ENCODE measurements at places on chromosomes 12 and 14. TPM values are rescaled to one million over a fixed set of nuclear protein-coding genes. Genes with fewer than 3 reads are reported as not detected.
A peak's percentile ranks its signal among the peaks of the same experiment; 100 is the strongest.

GRCh38 chr14:35987731-35988130, 161.6 kb downstream of the BRMS1L start:
- peaks cover 5% of the 10 kb centered on the region for H3K36me3 ChIP-seq
- no peak overlapping the region for H3K4me3 ChIP-seq
- H3K27me3 ChIP-seq = peaks cover 7% of the 10 kb centered on the region
- DNase-seq = no peak

Gene COQ10A
- 5.9 TPM for total RNA-seq

- H3K36me3 ChIP-seq = peaks cover 6% of the 10 kb centered on the region
- DNase-seq = no peak
- no peak overlapping the region for H3K27ac ChIP-seq
Measured at GRCh38 chr12:43789941-43790340, 16.2 kb downstream of the TWF1 start.

Gene DTX3
- 18.4 TPM for total RNA-seq

- no peak overlapping the region for H3K27ac ChIP-seq
- H3K36me3 ChIP-seq = no peaks in the 10 kb centered on the region
- H3K27me3 ChIP-seq = peaks cover 1% of the 10 kb centered on the region
Measured at GRCh38 chr12:2344476-2344875, 291.7 kb downstream of the CACNA1C start.

- H3K4me3 ChIP-seq = no peak overlapping the region
- H3K27me3 ChIP-seq = peaks cover 37% of the 10 kb centered on the region
- H3K36me3 ChIP-seq = no peaks in the 10 kb centered on the region
- no peak for DNase-seq
- H3K4me1 ChIP-seq = no peaks in the 10 kb centered on the region
- no peak overlapping the region for H3K27ac ChIP-seq
Measured at GRCh38 chr14:64857979-64858744, 21.5 kb downstream of the SPTB start.

DNA sequence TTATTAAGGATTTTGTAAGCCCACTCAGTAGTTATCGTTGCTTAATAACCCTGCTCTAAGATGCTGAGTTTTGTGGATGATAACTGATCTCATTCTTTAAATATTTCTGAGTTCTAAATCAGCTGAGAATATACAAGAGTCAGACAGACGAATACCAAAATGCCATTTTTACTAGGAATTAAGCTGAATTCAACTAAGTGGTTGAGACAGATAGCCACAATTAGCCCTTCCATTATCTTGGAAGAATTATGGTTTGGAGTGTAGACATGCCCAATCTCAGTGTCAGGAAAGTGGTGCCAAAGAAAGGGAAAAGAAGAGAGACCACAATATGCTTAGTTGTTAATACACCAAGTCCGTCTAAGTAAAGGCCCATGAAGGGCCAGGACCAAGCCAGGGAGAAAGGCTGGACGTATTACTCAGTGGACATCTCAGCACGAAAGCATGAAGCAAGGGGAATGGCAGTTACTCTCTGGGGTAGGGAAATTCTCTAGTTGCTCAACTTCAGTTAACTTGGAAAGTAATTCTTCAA, 58.6 kb downstream of the KCNA5 start:
- peak; percentile 90 for DNase-seq
- peak overlapping the region; percentile 93 for H3K27ac ChIP-seq
- H3K27me3 ChIP-seq = peaks cover 1% of the 10 kb centered on the region
- no peaks in the 10 kb centered on the region for H3K36me3 ChIP-seq
- H3K4me1 ChIP-seq = peaks cover 60% of the 10 kb centered on the region
- H3K4me3 ChIP-seq = peak overlapping the region; percentile 52

Gene ALG10
- total RNA-seq = 8.8 TPM

GRCh38 chr12:57654042-57654441, 21.0 kb upstream of the B4GALNT1 start:
- H3K4me3 ChIP-seq = no peak overlapping the region
- H3K27ac ChIP-seq = no peak overlapping the region
- H3K27me3 ChIP-seq = peaks cover 19% of the 10 kb centered on the region
- no peaks in the 10 kb centered on the region for H3K4me1 ChIP-seq

Gene RPS6KL1
- total RNA-seq = 1.2 TPM

Gene PTPRQ
- total RNA-seq = 2.8 TPM

Gene CEBPE
- not detected for total RNA-seq

- peak overlapping the region; percentile 64 for H3K27ac ChIP-seq
- H3K4me3 ChIP-seq = peak overlapping the region; percentile 10
- no peaks in the 10 kb centered on the region for H3K27me3 ChIP-seq
- no peaks in the 10 kb centered on the region for H3K36me3 ChIP-seq
- DNase-seq = peak; percentile 50
Measured at GRCh38 chr12:116053479-116054200, 223.9 kb downstream of the MED13L start.

GRCh38 chr14:23492618-23493272, 23.2 kb downstream of the NGDN start:
- H3K4me1 ChIP-seq = peaks cover 13% of the 10 kb centered on the region
- no peak overlapping the region for H3K27ac ChIP-seq
- DNase-seq = peak; percentile 9
- no peaks in the 10 kb centered on the region for H3K36me3 ChIP-seq
- H3K27me3 ChIP-seq = no peaks in the 10 kb centered on the region

DNA sequence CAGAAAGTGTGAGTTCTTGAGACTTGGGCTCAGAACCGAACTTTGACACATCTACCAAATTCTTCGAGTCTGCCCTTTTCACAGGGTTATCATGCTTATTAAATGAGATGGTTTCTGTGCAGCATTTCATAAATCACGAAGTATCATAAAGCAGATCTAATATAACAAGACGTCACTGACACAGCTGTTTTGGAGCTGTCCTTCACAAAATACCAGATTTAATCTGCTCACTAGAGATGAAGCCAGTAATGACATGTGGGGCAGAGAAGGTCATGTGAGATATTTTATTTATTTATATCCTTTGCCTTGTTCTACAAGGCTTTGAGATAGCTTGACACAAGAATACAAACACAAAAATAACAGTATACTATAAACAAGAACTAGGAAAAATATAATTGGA, 127.0 kb downstream of the RPAP3 start:
- no peaks in the 10 kb centered on the region for H3K36me3 ChIP-seq
- H3K4me1 ChIP-seq = no peaks in the 10 kb centered on the region
- peaks cover 21% of the 10 kb centered on the region for H3K27me3 ChIP-seq
- no peak overlapping the region for H3K27ac ChIP-seq
- no peak overlapping the region for H3K4me3 ChIP-seq
- DNase-seq = no peak

DNA sequence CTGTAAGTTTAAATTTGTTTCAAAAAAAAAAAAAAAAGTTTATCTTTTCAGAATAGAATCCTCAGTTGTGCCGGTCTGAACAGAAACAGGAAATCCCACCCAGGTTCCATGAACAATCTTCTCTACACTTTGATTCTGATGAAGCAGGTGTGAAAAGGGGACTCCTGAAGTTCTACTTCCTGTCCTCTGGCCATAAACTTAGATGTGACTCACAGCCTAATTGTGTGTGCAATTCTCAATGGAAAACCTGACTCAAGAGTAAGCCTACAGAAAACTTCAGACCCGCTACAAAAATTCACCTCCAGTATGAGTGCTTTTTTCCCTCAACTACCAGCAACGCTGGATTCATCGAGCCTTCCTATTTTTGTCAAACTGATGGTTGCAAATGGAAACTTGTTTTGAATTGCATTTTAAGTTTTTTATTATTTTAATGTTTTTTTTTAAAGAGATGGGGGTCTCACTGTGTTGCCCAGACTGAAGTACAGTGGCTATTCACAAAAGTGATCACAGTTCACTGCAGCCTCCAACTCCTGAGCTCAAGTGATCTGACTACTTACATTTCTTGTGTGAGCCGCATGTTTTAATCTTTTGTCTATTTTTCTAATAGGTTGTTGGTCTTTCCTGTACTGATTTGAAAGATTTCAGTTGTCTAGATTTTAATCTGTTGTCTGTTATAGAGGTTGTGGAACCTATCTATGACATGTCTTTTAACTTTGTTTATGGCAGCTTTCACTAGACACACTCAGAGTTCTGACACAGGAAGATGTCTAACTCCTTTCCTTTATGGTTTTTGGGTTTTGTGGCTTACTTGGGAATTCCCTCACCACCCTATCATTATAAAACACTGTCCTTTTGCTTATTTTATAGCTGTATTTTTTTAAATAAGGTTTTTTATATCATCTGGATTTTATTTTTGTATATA, 37.6 kb downstream of the ATG14 start:
- H3K4me1 ChIP-seq = peaks cover 14% of the 10 kb centered on the region
- H3K27ac ChIP-seq = no peak overlapping the region
- peaks cover 32% of the 10 kb centered on the region for H3K36me3 ChIP-seq
- no peaks in the 10 kb centered on the region for H3K27me3 ChIP-seq
- DNase-seq = peak; percentile 53

Gene DBX2
- total RNA-seq = not detected

- H3K27ac ChIP-seq = peak overlapping the region; percentile 91
- peaks cover 29% of the 10 kb centered on the region for H3K4me1 ChIP-seq
- H3K36me3 ChIP-seq = peaks cover 5% of the 10 kb centered on the region
- DNase-seq = no peak
- peaks cover 7% of the 10 kb centered on the region for H3K27me3 ChIP-seq
Measured at GRCh38 chr12:96192926-96193573, 1.1 kb upstream of the ELK3 start.

DNA sequence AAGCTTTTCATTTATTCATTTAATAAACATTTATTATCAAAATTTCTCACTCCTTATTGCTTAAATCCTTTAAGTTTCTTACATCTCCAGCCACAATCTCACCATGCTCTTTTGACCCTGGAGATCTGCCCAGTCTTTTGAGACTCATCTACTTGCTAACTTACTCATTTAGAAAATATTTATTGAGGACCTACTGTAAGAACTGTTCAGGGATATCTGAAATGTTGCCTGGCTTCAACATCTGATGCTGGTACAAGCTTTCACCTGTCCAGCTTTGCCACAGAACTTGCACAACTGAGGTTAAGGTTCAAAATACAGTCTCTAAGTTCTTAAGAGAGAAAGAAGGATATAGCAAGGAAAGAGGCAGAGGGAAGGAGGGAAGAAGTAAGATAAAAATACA, 17.5 kb upstream of the GXYLT1 start:
- H3K27me3 ChIP-seq = no peaks in the 10 kb centered on the region
- peak overlapping the region; percentile 58 for H3K27ac ChIP-seq
- peak overlapping the region; percentile 24 for H3K4me3 ChIP-seq
- no peaks in the 10 kb centered on the region for H3K36me3 ChIP-seq
- peak; percentile 48 for DNase-seq

Gene ABCC9
- total RNA-seq = 8.8 TPM

DNA sequence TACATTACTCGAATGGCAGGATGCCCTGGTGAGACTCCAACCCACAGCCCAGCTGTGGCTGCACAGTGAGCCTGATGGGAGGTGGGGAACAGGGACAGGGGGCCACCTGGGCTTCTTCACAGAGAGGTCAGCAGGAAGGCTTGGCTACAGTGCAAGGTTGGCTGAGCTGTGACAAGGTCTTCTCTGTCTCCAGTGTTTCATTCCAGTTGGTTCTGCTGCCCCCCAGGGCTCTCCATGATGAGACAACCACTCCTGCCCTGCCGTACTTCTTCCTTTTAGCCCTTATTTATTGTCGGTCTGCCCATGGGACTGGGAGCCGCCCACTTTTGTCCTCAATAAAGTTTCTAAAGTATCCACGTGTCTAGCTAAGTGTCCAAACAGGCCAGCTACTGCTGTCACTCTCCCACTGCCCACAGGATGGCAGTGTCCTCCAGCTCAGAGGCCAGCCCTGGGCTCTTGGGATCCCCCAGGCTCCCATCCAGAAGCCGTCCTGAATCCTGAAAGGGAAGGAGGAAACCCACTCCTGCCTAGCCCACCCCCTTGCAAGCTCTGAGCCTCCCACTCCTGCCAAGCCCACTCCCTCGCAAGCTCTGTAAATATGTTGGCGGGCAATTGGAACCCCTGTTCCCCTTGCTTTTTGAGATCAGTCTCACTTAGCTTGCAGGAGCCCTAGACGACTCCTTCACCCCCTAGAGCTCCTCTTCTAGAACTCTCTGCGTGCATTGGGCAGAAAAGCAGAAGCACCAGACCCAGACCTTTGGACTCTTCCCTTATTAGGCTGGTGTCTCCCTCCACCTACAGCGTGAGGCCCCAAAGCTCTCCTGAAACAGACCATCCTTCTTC, 5.4 kb downstream of the C1QL4 start:
- H3K4me1 ChIP-seq = no peaks in the 10 kb centered on the region
- no peak overlapping the region for H3K27ac ChIP-seq
- peaks cover 9% of the 10 kb centered on the region for H3K36me3 ChIP-seq
- peak; percentile 63 for DNase-seq
- H3K27me3 ChIP-seq = peaks cover 17% of the 10 kb centered on the region

DNA sequence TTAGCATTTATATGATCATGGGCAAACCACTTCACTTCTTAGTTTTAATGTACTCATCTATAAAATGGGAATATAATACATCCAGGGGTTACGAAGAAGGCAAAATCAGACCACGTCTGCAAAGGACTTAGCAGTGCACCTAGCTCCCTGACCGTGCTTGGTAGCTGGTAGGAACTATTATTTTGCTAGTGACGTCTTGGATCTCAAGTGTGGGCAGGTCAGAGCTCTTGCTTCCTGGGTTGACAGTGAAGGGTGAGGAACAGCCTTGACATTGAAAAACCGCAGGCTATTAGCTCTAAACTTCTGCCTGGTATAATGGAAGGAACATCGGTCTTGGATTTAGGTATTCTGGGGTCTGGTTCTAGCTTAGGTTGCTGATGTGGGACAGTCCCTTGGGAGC, 89.3 kb upstream of the MED13L start:
- peaks cover 13% of the 10 kb centered on the region for H3K36me3 ChIP-seq
- no peak overlapping the region for H3K27ac ChIP-seq
- peaks cover 26% of the 10 kb centered on the region for H3K4me1 ChIP-seq
- peaks cover 8% of the 10 kb centered on the region for H3K27me3 ChIP-seq
- no peak overlapping the region for H3K4me3 ChIP-seq

- no peak overlapping the region for H3K27ac ChIP-seq
- no peak for DNase-seq
- H3K36me3 ChIP-seq = peaks cover 72% of the 10 kb centered on the region
- H3K4me3 ChIP-seq = no peak overlapping the region
Measured at GRCh38 chr14:71062581-71063303, 155.5 kb downstream of the PCNX1 start.

DNA sequence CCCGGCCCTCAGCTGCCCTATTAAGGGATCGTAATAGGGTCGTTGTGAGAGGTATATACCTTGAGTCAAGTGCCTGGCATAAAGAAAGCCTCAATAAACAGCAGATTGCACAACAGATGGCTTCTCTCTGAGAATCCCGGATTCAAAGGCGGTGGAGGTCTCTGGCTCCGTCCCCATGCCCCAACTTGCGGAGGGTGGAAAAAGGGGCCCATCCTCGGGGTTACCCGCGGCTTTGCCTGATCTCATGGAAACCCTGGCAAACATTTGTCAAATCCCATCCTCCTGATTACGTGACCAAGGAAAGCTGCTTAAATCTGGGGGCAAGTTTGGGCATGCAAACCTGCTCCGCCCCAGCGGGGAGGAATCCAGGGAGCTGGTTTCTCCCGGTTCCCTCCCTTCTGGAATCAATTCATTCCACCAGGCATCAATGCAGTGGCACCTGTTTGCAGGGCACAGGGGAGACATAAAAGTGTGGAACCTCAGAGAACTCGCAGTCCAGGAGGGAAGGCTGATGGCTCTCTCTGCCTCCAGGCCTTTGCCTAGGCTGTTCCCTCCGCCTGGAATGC, 12.3 kb downstream of the TRPV4 start:
- DNase-seq = no peak
- H3K4me1 ChIP-seq = peaks cover 16% of the 10 kb centered on the region
- H3K36me3 ChIP-seq = no peaks in the 10 kb centered on the region
- H3K27ac ChIP-seq = no peak overlapping the region
- H3K4me3 ChIP-seq = no peak overlapping the region
